Stimulated activated CD8-positive, alpha-beta memory T cell treated with anti-CD3 and anti-CD28 coated beads, Interleukin-15, amount 100 ng/mL, for 48 hours (primary cell): ENCODE measurements at places on chromosomes 3 and 15.

GRCh38 chr15:80876348-80876674 is 97.1 kb downstream of the CEMIP start:
- no peak for DNase-seq

DNA sequence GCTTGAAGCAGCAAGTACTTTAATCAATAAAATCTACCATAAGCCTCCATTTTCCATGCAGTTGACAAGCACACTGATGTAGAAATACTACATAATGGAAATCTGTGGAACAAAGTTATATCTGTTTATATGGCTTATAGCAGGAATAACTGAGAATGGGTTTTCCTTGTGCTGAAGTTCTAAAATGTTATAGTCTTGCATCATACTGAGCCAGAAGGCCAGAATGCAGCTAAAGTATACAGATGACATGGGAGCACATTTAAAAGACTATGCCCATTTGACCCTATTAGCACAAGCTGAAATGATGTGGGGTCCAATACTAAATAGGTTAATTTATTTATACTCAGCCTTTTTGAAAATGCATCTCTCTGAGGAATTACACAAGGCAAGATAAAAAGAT is 25.1 kb downstream of the SLC24A5 start:
- no peak for DNase-seq

- DNase-seq: no peak
Observed at GRCh38 chr3:59772416-59773408, 722.9 kb upstream of the CFAP20DC start.

- DNase-seq: no peak
Observed at GRCh38 chr15:93829115-93829870, 402.1 kb upstream of the MCTP2 start.

DNA sequence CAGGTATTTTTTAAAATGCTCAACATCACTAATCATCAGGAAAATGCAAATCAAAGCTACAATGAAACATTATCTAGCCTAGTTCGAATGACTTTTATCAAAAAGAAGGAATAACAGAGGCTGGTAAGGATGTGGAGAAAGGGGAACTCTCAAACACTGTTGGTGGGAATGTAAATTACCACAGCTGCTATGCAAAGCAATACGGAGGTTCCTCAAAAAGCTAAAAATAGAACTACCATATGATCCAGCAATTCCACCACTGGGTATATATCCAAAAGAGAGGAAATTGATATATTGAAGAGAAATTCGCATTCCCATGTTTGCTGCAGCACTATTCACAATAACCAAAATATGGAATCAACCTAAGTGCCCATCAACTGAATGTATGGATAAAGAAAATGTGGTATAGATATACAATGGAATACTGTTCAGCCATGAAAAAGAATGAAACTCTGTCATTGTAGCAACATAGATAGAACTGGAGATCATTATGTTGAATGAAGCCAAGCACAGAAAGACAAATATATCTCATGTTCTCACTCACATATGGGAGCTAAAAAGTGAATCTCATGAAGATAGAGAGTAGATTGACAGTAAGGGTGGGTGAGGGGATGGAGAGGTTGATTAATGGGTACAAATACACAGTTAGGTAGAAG is 19.7 kb upstream of the CLN6 start:
- no peak for DNase-seq

GRCh38 chr3:18245721-18246120 is 179.4 kb downstream of the SATB1 start:
- DNase-seq: no peak

- no peak for DNase-seq
Observed at GRCh38 chr15:70113304-70113700, 15.6 kb upstream of the TLE3 start.

DNA sequence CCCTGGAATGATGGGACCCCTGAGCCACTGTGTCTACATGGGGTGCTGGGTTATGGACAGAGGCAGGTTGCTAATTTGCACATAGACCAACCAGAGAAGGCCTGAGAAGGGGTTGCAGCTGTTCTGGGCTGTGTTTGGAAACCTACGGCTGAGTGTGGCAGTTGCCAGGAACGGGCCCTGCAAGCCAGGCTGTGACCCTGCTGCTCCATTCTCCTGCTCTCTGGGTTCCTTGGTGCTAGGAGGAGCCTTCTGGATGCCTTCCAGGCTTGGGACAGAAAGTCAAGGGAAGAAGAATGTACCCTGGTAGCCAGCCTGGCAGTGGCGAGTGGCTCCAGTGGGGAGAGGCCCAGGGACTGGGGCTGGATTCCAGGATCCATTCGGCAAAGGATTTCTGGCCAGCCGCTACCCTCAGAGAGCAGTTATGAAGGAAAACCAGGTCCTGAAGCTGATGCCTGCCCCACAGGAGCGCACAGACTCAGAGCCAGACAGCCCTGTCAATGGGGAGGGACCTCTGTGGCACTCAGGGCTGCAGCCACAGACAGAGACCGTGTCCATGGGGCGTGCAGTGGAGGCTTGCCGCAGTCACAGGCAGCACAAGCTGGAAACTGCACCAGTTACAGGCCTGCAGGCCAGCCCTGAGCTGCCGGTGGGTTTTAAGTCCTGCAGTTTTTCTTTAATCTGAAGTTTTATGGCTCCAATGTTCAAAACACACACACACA is 55.1 kb upstream of the ACAD9 start:
- DNase-seq: no peak

DNA sequence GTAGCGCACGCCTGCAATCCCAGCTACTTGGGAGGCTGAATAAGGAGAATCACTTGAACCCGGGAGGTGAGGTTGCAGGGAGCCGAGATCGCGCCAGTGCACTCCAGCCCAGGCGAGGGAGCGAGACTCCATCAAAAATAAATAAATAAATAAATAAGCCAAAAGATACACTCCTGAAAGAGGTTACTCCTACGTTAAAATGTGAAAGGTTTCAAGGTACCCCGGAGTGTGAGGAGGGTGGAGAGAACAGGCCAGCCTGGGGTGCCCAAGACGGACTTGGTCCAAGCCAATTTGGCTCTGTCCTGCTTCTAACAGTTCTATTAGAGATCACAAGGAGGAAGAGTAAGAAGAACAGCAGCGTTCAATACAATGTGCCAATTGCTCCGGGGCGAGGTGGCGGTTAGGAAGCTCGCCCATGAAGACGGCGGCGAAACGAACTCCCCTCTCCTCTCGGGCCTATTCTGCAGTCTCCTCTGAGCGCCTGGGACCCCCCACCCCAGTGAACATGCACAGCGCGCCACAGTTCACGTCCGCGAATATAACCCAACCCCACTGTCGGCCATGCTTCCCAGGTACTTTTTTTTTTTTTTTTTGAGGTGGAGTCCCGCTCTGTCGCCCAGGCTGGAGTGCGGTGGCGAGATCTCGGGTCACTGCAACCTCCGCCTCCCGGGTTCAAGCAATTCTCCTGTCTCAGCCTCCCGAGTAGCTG is 942 bp downstream of the ELP6 start:
- no peak for DNase-seq

DNA sequence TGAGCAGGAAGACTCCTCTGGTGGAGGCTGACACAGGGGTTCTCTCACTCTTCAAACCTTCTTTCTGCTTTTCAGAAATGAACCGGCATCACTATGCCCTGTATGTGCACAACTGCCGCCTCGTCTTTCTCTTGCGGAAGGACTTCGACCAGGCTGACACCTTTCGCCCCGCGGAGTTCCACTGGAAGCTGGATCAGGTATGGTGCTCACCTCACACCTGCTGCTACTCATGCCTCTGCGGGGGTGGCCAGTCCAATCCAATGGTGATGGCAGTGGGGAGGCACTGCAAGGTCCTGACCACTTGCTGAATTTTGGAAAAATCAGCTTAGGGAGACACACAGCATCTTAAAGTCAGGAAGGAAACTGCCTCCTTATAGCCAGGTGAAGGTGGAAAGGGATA is 211.3 kb upstream of the TRIM42 start:
- DNase-seq: no peak

DNA sequence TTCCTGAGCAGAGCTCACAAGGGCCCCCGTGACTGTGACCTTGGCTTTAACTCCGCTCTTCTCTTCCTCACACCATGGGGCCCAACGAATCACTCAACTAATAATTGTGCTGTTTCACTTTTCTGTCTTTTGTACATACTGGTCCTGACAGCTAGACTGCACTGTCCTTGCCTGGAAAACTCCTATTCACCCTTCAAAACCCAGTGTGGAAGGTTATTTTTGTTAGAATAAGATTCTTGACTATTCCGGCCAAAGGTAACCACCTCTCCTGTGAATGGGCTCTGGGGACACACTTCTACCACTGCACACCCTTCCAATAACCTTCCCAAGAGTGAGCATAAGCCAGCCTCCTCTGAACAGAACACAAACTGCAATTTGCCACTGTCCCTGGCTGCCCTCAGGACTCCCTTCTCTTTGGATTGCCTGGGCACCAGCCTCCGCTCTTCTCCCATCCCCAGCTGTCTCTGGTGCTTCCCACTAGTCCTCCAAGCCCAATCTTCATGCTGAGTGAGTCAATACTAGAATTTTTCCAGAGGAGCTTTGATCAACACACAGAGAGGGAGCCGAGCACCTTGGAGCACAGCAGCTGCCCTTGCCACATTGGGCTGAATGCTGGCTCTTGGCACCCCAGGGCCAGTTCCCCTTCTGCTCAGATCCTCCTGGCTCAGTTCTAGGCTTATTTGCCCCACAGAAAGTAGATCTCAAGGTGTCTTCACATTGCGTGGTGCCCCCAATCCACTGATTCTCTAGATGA is 2.1 kb downstream of the SCN5A start:
- DNase-seq: no peak

- DNase-seq: no peak
Observed at GRCh38 chr3:151550025-151550618, 89.3 kb upstream of the IGSF10 start.
